ENCODE measurements at places on chromosomes 12 and 14.

DNA sequence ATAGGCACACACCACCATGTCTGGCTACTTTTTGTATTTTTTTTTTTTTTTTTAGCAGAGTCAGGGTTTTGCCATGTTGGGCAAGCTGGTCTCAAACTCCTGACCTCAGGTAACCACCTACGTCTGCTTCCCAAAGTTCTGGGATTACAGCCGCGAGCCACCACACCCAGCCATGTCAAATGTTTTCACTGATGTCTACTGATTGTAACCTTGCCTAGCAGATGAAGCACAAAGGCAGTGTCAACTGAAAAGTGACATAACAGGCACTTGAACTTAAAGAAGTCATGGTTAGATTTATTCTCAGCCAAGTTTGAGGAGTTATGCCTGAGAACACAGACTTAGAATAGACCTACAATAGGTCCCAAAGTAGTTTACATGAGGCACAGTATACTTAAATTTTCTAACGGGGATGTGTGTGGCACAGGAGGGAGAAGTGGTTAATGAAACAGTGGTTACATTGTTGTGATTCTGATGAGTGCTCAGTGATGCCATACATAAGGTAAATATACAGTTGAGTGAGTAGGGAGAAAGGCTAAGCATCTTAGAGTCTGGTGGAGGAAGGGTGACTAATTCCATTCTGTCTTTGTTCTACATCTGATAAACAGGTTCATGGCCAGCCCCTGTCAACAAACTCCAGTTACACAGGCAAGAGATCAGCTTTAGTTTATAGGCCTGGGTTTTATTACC, 12.6 kb upstream of the RNASE4 start:
- no peak for DNase-seq

DNA sequence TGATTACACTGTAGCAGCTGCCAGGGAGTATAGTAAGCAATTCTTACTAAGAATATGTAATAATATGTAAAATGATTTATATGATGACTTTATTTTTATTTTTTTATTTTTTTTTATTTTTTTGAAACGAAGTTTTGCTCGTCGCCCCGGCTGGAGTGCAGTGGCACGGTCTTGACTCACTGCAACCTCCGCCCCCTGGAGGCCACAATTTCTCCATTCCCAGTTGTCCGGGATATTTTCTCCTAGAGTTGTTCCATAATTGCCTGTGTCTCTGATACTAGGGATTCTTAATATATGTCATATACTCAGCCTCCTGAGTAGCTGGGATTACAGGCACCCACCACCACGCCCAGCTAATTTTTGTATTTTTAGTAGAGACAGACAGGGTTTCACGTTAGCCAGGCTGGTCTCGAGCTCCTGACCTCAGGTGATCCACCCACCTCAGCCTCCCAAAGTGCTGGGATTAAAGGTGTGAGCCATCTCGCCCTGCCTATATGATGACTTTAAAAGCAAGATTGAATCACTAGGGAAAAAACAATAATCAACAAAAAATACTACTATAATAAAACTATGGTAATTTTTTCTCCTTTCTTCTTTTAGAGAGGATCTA, 12.2 kb upstream of the ITPR2 start:
- no peak for DNase-seq

DNA sequence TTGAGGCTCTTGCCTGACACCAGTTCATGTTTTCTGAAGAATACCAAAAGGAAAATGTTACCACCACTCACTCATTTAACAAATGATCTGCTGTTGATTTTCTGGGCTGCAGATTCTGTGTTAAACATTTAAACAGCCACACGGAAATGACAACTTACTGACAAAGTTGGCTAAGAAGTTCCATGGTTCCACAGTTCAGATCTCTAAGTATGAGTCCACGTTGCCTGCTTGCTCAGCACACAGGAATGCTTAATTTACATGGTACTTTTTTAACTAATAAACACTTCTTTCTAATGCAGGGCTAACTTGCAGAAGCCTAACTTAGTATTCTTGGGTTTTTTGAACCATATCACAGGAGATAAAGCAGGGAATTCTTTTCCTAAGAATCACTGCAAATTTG, 34.7 kb downstream of the PTGER2 start:
- DNase-seq, result no peak

- DNase-seq, result no peak
Observed at GRCh38 chr12:32248441-32249140, 141.9 kb downstream of the BICD1 start.

- no peak for DNase-seq
Observed at GRCh38 chr12:107320929-107321631, 227.7 kb upstream of the CRY1 start.

- no peak for DNase-seq
Observed at GRCh38 chr14:104634886-104635570, 30.5 kb upstream of the TMEM179 start.

DNA sequence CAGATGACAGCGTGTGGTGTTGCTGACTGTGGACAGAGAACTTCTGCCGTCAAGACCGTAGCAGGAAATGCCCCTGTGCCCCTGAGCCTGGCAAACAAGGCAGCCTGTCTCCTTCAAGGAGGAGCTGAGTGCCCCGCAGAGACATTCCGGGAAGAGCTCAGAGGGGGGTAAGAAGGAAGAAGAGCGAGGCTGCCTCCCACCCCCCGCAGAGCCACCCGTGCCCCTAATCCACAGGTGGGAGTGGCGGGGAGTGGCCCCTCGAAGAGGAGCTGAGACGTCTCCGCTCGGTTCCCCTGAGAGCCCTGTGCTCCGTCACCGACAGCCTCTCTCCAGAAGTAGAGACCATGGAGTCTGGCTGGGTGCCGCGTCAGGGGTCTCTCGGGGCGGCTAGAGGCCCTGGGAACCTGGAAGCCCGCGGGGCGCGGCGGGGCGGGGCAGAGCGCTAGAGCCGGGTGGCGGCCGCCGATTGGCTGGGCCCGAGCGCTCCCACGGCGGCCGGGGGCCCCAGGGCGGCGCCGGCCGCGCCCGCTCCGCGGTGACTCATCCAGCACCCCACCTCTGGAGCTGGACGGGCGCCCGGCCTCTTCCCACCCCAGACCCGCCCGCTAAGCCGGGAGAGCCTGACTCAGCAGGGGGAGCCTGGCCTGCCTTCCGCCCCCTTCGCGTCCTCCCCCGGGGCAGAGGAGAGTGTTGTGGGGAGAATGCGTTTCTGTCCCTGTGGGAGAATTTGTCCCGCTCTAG, 25.2 kb upstream of the KRT78 start:
- no peak for DNase-seq

DNA sequence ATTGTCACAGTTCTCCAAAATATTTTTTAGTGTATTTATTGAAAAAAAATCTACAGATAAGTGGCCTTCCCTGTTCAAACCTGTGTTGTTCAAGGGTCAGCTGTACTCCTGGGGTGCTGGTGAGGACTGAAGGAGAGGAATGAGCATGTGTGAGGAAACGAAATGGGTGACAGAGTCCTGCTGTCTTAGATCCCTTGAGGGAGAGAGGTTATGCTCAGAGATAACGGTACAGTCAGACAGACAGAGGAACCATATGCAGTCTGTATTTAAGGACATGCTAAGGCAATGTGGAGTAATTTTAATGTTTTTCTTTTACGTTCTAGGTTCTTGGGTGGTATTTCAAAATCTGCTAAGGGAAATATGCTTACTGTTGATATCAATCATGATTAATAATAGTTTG, 352.9 kb upstream of the RGS6 start:
- DNase-seq, result no peak

DNA sequence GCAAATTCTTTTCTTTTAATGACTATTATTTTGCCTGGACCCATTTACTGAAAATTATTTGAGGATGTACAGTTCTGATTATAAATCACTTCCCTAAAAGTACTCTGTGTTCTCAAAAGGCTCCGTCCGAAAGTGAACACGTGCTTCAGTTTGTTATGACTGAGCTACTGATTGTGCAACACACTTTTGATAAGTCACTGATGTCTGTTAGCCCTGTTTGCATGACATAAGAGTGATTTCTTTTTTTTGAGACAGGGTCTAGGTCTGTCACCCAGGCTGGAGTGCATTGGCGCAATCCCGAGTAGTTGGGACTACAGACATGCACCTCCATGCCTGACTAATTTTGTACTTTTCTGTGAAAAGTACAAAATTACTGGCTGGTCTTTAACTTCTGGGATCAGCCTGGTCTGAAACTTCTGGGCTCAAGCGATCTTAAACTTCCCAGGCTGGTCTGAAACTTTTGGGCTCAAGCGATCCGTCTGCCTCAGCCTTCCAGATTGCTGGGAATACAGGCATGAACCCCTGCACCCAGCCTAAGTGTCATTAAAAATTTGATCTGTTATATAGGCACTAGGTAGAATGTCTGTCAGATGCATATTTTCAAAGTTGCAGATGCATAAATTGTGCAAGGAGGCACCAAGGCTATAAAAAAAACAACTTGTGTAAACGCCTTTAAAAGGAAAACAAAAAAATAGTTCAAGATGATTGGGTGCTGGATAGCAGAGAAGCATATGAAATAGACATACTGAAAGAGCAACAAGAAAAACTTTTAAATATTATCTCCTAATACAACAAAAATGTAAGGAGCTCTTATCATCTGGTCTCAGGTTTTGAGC, 111.5 kb downstream of the SRGAP1 start:
- DNase-seq, result no peak

- DNase-seq, result no peak
Observed at GRCh38 chr12:75838309-75838708, 193.3 kb downstream of the PHLDA1 start.

DNA sequence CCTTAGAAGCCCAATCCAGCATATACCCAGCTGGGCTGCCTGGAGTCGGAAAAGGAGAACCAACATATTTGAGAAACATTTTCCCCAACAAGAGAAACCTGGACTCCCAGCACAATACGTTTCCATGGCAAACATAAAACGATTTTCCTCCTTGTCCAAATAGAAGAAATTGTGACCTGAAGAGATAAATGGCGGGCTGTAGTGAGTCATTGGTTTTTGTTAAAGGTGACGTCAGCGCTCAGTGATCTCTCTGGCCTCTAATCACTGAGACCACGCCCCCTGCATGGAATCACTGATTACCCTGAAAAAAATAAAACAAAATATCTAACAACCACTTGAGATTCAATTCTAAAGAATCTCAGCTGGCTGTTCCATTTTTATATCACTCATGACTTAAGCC, 6.0 kb downstream of the CCDC60 start:
- DNase-seq, result no peak

DNA sequence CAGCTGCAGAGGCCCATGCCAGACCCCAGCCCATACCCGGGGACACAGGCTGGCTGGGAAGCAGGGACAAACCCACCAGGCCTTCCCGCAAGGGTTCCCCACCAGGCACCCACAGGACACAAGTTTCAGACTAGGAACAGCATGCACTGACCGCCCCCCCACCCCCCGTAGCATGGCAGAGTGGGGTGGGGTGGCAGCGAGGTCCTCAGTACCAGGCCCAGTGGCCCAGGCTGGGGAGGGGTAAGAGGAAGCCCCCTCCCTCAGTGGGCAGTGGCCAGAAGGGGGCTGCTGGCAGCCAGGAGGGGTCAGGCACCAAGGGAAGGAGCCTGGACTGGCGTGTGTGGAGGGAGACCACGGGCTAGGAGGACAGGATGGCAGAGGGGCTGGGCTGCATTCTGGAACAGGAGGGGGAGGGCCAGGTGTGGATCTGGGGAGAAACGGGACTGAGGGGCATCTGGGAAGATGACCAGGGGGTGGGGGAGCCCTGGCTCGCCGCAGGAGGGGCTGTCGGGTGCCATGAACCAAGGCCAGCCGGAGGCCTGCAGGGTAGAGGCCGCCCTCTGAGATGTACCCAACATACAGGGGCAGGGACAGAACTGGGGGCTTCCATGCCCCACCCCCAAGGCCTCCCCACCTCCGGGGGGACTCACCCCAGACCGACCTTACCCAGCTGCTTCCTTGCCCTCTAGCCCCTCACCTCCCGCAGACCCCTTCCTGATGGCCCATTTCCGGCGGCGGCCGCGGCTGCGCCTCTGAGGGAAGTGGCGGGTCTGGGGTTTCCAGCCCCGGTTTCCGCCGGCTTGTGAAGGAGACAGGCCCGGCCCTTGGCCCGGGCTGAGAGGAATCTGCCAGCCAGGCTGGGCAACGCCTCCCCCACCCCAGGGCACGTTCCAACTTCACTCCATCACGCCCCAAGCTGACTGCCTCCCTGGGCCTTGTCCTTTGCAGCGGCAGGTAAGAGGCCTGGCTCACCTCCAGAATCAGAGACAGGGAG, 5.6 kb upstream of the JAG2 start:
- no peak for DNase-seq

- no peak for DNase-seq
Observed at GRCh38 chr14:89227496-89227836, 189.6 kb downstream of the FOXN3 start.

DNA sequence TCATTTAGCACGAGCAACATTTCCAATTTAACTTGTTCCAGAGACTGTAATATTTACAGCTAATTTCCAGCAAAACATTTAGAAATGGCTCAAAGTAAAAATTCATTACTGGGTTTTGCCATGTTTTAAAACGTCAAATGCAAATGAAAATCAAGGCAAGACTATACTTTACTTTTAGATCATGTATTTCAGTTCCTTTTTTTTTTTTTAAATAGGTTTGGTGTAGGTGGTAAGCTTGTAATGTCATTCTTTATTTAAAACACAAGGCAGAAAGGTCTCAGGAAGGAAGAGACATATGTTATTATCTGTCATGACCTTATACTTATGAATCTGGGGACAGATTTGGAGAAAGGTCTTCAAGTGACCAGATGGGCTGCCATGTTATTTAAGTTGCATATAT, 54.1 kb downstream of the GRIP1 start:
- no peak for DNase-seq

DNA sequence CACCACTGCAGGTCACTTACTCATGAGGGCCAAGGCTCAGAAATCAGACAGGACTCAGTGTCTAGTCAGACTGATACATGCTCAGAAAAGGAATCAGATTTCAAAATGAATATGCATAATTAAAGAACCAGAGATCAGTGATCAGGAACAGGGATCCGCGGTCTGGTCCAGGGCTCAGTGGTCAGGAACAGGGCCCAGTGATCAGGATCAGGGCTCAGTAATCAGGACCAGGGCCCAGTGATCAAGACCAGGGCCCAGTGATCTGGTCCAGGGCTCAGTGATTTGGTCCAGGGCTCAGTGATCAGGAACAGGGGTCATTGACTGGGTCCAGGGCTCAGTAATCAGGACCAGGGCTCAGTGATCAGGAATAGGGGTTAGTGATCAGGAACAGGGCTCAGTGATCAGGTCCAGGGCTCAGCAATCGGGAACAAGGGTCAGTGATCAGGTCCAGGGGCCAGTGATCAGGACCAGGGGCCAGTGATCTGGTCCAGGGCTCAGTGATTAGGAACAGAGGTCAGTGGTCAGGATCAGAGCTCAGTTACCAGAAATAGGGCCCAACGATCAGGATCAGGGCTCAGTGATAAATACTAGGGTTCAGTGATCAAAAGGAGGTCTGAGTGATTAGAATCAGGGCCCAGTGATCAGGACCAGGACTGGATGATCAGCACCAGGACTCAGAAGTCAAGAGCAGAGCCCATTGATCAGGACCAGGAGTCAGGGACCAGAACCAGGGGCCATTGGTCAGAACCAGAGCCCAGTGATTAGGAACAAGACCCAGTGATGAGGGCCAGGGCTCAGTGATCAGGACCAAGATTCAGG, 175.3 kb downstream of the TMEM121 start:
- DNase-seq, result no peak

- no peak for DNase-seq
Observed at GRCh38 chr12:109716512-109717389, 3.1 kb downstream of the FAM222A start.

- DNase-seq, result no peak
Observed at GRCh38 chr12:12072064-12072760, 1.5 kb downstream of the BCL2L14 start.

Data from GM18507 (cell line).